NCI-H1105 treated with DMSO at 0.1 percent for 48 hours (cell line): ENCODE measurements at places on chromosomes 12 and 14.

DNA sequence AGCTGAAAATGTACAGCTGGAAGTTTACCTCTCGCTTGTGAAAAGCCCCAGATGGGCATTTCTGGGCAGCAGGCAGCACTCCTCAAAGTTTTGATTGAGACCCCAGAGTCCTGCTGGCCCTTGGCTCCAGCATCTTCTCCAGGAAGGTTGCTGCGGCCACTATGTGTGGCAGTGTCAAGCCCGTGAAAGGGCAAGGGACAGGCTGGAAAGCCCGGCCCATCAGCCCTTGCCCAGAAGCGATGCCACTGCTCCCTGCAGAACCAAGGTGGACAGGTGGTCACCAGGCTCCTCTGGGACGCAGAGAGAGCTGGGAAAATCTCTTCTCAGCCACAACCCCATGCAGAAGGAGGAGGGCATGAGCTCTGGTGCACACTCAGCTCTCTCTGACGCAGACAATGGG lies 73.5 kb upstream of the BCL11B start:
- DNase-seq, result no peak

GRCh38 chr12:110656071-110656655 lies 32.8 kb downstream of the HVCN1 start:
- no peak for DNase-seq

DNA sequence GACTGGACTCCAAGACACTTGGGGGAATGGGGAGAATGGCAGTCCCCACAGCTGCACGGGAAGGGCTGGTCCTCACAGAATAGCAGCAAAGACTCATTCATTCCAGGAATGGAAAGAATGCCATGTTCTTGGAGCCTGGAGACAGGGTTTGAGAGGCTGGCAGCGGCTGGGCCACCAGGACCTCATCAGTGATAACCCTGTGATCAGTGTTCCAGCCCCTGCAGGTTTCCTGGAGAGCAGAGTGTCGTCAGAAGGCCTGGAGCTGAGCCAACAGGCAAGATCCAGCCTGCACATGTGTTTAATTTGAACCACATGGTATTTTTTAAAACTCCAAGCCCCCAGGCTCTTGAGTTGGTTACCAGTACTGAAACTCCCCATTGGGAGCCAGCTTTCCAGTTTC lies 11.3 kb downstream of the BDKRB1 start:
- peak; percentile 83 for DNase-seq

DNA sequence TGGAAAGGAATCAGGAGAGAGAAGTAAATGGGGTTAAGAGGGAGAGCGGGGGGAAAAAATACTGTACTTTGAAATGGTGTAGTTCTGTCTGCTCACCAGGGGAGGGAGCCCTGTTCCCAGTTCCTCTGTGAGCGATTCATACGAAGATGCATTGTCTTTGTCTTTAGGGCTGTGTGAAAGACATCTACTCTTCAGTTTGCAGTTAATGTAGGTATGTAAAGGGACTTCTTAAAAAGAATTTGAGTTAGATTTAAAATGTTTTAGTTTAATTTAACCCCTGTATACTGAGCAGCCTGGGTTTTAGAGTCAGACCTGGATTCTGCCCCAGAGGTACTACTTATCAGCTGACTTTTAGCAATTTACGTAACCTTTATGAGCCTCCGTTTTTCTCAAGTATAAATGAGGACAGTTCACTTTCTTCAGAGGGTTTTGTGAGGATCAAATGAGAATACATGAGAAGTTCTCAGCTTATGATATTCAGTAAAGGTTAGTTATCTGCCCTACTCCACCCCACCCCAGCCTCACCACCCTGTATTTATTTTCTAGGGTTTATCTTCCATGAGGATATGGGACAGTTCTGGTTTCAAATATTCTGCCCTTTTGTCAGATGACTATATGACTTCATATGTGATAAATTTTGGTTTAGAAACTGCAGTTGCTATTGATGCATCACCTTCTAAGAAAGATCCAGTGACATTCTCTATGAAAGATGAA lies 82.5 kb upstream of the EVL start:
- peak; percentile 80 for DNase-seq

GRCh38 chr12:96255077-96255476 lies 60.9 kb downstream of the ELK3 start:
- no peak for DNase-seq

- DNase-seq, result no peak
These were observed 466.9 kb downstream of the FUT8 start for GRCh38 chr14:65879248-65880009.

GRCh38 chr12:84842406-84843013 lies 70.1 kb downstream of the SLC6A15 start:
- DNase-seq, result peak; percentile 79

DNA sequence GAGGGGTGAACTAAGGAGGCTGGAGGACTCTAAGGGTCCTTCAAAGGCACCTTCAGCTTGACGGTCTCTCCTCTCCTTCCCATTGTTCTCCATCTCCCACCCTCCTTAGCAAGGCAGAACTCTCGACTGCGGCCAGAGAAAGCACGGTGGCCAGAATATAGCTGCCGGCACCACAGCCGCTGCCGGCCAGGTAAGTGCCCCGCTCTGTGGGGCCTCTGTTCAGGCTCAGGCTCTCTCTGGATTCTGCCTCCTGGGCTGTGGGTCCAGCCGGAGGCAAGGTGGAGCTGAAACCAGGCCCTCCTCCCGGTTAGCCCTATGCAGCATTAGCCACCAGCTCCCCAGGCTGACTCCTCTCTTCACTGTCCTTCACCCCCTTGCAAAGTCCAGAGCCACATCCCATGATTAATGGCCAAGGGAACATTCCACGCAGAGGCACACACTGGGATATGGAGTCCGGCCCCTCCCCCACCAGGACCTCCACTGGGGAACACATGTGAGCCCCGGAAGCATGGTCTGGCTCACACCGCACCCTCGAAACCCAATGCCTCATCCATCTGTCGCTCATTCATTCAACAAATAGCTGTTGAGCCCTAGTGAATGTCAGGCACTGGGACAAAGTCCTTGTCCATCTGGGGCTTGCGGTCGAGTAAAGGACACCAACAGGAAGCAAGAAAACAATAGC lies 25.2 kb downstream of the LTBP2 start:
- no peak for DNase-seq

GRCh38 chr12:49232940-49233841 lies 31.7 kb upstream of the TUBA1C start:
- DNase-seq, result peak; percentile 76

DNA sequence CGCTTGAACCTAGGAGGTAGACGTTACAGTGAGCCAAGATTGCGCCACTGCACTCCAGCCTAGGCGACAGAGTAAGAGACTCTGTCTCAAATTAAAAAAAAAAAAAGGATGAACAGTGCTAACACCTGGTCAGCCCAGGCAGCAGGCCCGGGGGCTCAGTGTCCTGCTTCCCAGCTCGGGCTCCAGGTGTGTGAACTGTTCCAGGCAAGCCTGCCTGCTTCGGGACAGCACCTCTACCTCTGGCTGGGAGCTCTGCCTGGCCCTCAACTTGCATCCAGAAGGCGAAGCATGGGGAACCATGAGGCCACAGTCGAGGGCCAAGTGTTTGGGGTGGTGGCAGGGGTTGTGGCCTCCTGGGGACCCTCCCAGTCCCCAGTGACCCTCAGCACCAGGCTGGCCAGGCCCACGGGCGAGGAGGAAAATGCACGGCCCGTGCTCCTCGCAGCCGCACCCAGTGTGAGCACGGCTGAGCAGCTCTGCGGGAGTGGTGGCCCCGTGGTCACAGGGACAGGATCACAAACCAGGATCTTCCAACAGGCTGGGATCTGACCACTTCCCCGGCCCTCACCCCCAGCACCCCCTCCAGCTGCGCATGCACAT lies 15.5 kb downstream of the CDCA4 start:
- DNase-seq, result no peak

GRCh38 chr14:104897330-104898194 lies 27.1 kb upstream of the PLD4 start:
- DNase-seq, result no peak
